Activated CD4-positive, alpha-beta T cell treated with anti-CD3 and anti-CD28 coated beads, Interleukin-2, amount 10 ng/mL, durations not matched to agents 24 days and 14 days (primary cell): ENCODE measurements at places on chromosomes 7 and 10. TPM values are rescaled to one million over a fixed set of nuclear protein-coding genes. Genes with fewer than 3 reads are reported as not detected.
A peak's percentile ranks its signal among the peaks of the same experiment; 100 is the strongest.

GRCh38 chr10:109946680-109947079 lies 23.4 kb upstream of the XPNPEP1 start:
- DNase-seq, result no peak

The KCP gene
- total RNA-seq, result 0.09 and 0.17 TPM in 2 replicates

GRCh38 chr10:132185601-132186487 lies 904 bp upstream of the DPYSL4 start:
- peak; percentile 93 for DNase-seq

DNA sequence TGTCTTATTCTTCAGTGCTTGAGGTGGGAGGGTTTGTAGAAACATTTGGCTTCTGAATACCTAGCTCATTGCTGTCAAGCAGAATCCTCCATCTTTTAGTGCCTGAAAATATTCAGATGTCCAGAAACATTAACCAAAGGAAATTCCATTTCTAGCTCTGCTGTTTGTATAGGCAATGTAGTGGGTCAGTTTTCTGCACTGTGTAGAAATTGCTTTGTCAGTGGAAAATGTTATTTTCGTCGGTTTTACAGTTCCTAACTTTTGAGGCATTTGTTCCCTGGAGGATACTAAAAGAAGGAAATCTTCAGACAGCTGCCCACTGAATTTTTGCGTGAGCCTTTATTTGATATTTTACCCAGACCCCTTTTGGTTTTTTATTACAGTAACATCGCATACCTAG lies 143.4 kb downstream of the TPST1 start:
- DNase-seq, result no peak

DNA sequence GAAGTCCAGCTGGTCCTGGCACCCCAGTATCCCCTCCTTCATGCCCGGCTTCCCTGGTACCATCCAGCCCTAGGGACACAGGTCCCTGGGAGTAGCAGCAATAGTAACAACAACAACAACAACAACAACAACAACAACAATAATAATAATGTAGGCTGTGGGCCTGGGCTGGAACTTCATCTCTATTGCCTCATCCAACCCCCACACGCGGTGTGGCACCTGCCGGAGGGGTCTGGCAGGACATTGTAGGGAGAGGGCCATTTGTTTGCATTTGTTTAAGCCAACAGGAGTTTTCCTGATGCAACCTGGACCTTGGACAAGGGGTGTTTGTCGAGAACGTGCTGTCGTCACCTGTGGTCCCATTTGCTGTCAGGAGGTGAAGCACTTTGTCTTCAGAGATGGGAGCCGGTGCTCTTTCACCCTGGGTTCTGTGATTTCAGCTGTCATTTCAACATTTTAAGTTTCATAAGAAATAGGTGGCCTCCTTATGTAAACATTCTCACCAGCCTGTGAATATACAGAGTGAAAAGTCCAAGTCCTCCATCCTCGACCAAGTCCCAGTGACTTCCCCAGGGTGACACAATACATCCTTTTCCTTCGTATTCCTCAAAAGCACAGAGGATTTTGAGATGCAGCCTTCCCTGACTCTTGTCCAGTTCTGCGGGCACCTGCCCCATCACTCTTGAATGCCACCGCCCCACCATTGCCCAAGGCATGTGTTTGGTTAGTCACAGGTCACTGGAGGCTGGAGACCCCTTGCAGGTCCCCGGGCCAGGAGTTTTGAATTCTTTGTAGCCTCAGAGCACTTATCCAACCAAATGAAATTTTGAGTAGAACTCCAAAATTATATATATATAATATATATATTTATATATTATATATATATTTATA lies 9.2 kb downstream of the LHPP start:
- no peak for DNase-seq

GRCh38 chr10:72254813-72255568 lies 18.7 kb upstream of the DDIT4 start:
- DNase-seq, result peak; percentile 85

The SFXN3 gene
- 36.0 and 37.3 TPM in 2 replicates for total RNA-seq

DNA sequence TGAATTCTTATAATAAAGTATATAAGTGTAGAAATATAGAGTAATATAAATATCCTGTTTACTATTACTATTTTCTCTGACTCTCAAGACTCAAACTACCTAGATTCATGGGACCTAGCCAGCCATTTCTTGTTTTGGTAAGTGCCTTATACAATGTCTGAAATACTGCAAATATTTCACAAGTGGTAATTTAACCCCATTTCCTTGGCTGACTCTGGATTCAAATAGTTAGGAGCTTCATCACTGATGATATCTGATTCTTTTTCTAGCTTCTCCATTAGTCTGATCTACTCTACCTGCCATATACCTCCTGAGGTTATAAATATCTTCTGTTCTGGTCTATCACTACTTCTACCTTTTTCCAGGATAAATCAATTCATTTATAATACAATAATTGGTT lies 6.4 kb upstream of the RALA start:
- no peak for DNase-seq
